Mesendoderm (in vitro differentiated cells): ENCODE measurements at places on chromosomes 12 and 14.

DNA sequence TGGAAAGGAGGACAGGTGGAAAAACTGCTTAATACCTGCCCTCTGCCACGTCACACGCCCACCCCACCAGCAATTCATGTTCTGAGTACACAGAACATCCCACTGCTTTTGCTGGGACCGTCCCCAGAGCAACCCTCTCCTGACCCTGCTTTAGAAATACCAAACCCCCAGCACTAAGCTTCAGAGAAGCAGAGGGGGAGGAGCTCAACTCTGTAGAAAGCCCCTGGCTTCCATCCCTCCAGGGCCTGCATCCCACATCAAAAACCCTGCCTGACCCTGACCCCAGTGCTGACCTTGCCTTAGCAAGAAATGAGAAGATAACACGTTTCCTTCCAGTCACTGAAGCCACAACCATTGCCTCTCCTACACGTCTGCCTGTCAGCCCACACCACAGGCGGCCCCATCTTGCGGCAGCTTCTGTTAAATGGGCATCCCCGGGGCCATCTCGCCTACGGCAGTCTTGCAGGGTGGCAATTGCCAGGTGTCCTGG, 19.7 kb downstream of the VDR start:
- no peak for DNase-seq

DNA sequence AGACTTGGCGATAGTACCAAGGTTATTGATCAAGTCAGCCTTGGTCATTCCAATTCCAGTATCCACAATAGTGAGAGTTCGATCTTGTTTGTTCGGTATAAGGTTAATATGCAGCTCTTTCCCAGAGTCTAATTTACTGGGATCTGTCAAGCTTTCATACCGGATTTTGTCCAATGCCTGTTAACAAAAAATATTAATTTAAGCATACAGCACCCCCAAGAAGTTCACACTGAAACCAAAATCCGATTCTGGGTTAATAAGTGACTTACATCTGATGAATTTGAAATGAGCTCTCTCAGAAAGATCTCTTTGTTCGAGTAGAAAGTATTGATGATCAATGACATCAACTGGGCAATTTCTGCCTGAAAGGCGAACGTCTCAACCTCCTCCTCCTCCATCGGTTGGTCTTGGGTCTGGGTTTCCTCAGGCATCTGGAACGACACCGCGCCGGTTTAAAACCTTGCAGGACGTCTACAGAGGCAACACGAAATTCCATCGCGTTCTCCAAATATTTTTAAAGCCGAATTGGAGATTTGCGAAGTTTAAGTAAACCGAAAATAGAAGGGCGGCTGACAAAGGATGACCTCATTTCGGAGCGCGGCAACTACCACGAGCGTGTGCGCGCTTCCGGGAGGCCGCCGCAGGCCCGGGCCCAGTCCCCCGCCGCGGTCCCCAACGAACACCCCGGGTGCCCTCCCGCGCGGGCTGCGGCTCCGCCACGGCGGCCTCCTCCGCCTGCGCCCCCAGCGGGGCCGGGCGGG, 716 bp downstream of the HSP90AA1 start:
- peak; percentile 48 for DNase-seq

GRCh38 chr14:77012193-77012765, 16.2 kb downstream of the IRF2BPL start:
- no peak for DNase-seq

GRCh38 chr14:51653079-51653774, 1.5 kb downstream of the FRMD6 start:
- peak; percentile 79 for DNase-seq

GRCh38 chr14:33014710-33015109, 76.0 kb downstream of the NPAS3 start:
- peak; percentile 1 for DNase-seq

GRCh38 chr14:61064856-61065255, 83.8 kb downstream of the SLC38A6 start:
- peak; percentile 42 for DNase-seq

- DNase-seq: peak; percentile 71
Observed at GRCh38 chr12:131608740-131609690, 101.9 kb upstream of the SFSWAP start.

DNA sequence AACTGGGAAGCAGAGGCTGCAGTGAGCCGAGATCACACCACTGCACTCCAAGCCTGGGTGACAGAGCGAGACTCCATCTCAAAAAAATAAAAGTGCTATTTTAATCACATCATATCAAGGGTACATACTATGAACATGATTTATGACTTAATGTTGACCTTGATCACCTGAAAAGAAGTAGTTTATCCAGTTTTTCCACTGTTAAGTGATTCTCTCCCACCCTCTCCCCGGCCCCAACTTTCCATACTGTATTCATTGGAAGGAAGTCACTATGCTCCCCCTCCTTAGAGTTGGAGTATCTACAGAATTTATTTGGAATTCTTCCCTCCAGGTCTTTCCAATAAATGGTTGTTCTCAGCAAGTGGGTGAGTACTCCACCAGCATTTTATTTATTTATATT, 3.0 kb upstream of the PRMT5 start:
- DNase-seq: no peak

- DNase-seq: no peak
Observed at GRCh38 chr12:123979566-123979965, 6.6 kb downstream of the ZNF664 start.
